ENCODE measurements at places on chromosomes 12 and 14.
A peak's percentile ranks its signal among the peaks of the same experiment; 100 is the strongest.

GRCh38 chr12:80212938-80213645 is 113.8 kb downstream of the OTOGL start:
- no peak for DNase-seq

GRCh38 chr12:75836533-75836932 is 195.0 kb downstream of the PHLDA1 start:
- no peak for DNase-seq

GRCh38 chr12:26668847-26669246 is 164.1 kb downstream of the ITPR2 start:
- peak; percentile 47 for DNase-seq

DNA sequence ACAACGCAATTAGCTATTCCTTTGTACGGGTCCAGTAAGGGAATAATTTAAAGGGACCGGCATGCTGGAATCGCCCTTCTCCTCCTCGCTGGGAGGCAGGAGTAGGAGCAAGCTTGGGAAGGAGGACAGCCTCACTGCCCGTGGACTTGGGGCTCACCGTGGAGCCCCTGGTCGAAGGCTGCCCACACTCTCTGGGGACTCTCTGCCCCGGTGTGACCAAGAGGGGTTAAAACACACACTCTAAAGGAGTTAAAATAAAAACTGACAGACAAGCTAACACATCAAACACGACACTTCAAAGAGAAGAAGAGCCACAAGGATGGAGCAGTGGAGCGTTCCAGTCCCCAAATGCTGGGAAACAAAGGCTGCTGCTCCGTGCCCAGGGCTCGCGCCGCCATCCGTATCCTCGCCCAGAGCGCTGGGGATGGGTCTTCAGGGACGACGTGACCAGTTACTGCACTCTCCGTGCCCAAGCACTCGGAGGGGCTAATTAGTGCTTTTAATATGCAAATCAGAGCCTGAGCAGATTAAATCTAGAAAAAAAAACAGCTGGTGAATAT is 123.3 kb downstream of the PAPOLA start:
- DNase-seq = no peak

- no peak for DNase-seq
These were observed 2.5 kb downstream of the LTBR start for GRCh38 chr12:6386491-6386890.

- DNase-seq = no peak
These were observed 16.4 kb downstream of the BCL2L14 start for GRCh38 chr12:12086973-12087692.

DNA sequence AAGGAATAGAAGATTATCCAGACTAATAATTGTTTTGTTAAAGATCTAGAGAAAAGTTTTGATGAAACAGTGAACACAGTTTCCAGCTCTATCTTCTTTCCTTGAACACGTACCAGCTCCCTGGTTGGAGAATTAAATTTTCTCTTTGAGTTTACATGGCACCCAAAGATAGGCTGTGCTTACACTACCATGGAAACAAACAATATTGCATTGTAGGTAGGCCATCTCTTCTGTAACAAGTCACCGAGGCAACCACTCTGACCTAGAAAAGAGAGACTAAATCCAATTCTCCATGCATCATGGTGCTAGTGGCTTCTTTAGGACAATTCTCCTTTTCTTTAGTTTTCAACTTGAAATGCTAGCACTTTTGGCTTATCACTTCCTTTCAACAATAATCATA is 9.9 kb downstream of the BMAL2 start:
- no peak for DNase-seq

Measured in fibroblast of pulmonary artery (primary cell).